NCI-H1092 (cell line): ENCODE measurements at places on chromosomes 7 and 10.

DNA sequence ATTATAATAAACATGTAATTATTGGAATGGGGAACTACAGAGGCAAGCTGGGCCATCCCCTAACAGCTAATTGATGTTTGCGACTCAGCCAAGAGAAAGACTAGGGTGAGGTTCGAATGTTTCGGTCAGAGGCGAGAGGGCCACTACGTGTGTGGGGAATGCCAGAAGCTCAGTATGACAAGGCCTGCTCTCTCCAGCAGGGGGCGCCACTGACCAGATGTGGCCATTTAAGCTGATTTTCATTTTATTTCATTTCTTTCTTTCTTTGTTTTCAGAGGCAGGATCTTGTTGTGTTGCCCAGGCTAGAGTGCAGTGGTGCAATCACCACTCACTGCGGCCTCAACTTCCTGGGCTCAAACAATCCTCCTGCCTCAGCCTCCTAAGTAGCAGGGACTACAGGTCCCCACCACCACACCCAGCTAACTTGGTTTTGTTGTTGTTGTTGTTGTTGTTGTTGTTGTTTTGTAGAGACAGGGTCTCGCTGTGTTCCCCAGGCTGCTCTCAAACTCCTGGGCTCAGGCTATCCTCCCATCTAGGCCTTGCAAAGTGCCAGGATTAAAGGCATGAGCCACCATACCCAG, 38.1 kb downstream of the TMEM130 start:
- no peak for DNase-seq

- peak; percentile 15 for DNase-seq
These were observed 2.5 kb upstream of the BRI3 start for GRCh38 chr7:98278936-98279335.

DNA sequence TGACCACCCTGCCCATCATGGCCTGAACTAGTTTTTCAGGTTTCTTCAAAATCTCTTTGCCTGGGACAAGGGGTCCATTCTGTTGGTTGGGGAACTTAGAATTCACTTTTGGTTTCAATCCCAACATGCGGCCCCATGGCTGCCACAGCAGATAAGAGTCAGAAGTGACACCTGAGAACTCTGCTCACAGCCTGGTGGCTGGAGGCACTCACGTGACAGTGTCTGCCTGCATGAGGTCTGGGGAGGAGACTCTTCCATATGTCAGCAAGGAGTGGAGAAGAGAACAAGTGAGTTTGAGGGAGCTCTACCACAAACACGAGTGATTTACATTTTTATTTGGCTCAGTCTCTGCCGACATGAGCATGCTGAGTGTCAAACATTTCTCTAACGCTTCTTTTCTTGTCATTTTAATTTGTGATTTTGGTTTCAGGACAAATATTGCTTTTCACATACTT, 370.4 kb downstream of the TNS3 start:
- DNase-seq: no peak

- no peak for DNase-seq
These were observed 247.8 kb downstream of the BUB3 start for GRCh38 chr10:123402021-123402420.
